Mucosa of gallbladder (tissue), 1 donor: ENCODE measurements at places on chromosomes 13 and 19. TPM values are rescaled to one million over a fixed set of nuclear protein-coding genes. Genes with fewer than 3 reads are reported as not detected.

Gene MATK
- 4.7 TPM for total RNA-seq

Gene GPR4
- 2.2 TPM for total RNA-seq

Gene IL4I1
- 0.81 TPM for total RNA-seq

Gene SHISA7
- total RNA-seq: not detected

Gene UNC13A
- 0.78 TPM for total RNA-seq

Gene CYP2F1
- not detected for total RNA-seq

Gene ZNF667
- total RNA-seq: 9.4 TPM

Gene AP1M2
- total RNA-seq: 88.3 TPM

Gene HOMER3
- 24.5 TPM for total RNA-seq

Gene ZNF709
- total RNA-seq: 3.7 TPM

Gene ATP4B
- not detected for total RNA-seq

Gene SELENOV
- not detected for total RNA-seq

Gene NLRP7
- total RNA-seq: not detected

Gene FGF22
- 0.17 TPM for total RNA-seq

Gene SIGLEC5
- total RNA-seq: 1.1 TPM

Gene SPTBN4
- total RNA-seq: 3.5 TPM

Gene NOP53
- 253 TPM for total RNA-seq

Gene KLK1
- 1.5 TPM for total RNA-seq

Gene DHPS
- 89.0 TPM for total RNA-seq

Gene KRTDAP
- total RNA-seq: not detected

Gene FUT2
- total RNA-seq: 78.1 TPM

Gene IGSF23
- total RNA-seq: not detected

Gene NLRP4
- not detected for total RNA-seq
